Activated B cell treated with CpG ODN at 0.5 μM for 24 hours (primary cell): ENCODE measurements at places on chromosomes 16 and 17. TPM values are rescaled to one million over a fixed set of nuclear protein-coding genes. Genes with fewer than 3 reads are reported as not detected.

Gene CD300LF
- total RNA-seq = 0.12 and 0.33 TPM in 2 replicates

Gene MMP2
- not detected in 2 replicates for total RNA-seq

Gene LRRC46
- total RNA-seq = 1.5 and 1.9 TPM in 2 replicates

Gene DHRS7C
- not detected in 2 replicates for total RNA-seq

Gene CCL16
- not detected in 2 replicates for total RNA-seq

Gene CDRT15
- total RNA-seq = not detected in 2 replicates

Gene ABCA3
- total RNA-seq = 2.4 and 3.1 TPM in 2 replicates

Gene ATAD5
- 6.6 and 8.7 TPM in 2 replicates for total RNA-seq

Gene SMTNL2
- not detected in 2 replicates for total RNA-seq

- no peaks in the 10 kb centered on the region for H3K27me3 ChIP-seq
- DNase-seq = no peak
- peaks cover 2% of the 10 kb centered on the region for H3K36me3 ChIP-seq
- H3K27ac ChIP-seq = no peak overlapping the region
- H3K4me1 ChIP-seq = peaks cover 35% of the 10 kb centered on the region
These were observed 18.1 kb upstream of the RAB11FIP4 start for GRCh38 chr17:31373150-31374093.

DNA sequence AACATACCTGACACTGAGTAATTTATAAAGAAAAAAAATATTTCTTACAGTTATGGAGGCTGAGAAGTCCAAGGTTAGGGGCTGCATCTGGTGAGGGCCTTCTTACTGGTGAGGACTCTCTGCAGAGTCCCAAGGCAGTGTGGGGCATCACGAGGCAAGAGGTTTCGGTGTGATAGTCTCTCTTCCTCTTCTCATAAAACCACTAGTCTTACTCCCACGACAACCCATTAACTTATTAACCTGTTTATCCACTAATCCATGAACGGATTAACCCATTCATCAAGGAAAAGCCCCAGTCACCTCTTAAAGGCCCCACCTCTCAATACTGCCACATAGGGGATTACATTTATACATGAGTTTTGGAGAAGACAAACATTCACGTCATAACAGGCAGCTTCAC, 20.1 kb downstream of the CIITA start:
- peaks cover 94% of the 10 kb centered on the region for H3K4me1 ChIP-seq
- H3K4me3 ChIP-seq = peak overlapping the region; percentile 67
- H3K27me3 ChIP-seq = no peaks in the 10 kb centered on the region
- no peak for DNase-seq
- peaks cover 93% of the 10 kb centered on the region for H3K36me3 ChIP-seq

DNA sequence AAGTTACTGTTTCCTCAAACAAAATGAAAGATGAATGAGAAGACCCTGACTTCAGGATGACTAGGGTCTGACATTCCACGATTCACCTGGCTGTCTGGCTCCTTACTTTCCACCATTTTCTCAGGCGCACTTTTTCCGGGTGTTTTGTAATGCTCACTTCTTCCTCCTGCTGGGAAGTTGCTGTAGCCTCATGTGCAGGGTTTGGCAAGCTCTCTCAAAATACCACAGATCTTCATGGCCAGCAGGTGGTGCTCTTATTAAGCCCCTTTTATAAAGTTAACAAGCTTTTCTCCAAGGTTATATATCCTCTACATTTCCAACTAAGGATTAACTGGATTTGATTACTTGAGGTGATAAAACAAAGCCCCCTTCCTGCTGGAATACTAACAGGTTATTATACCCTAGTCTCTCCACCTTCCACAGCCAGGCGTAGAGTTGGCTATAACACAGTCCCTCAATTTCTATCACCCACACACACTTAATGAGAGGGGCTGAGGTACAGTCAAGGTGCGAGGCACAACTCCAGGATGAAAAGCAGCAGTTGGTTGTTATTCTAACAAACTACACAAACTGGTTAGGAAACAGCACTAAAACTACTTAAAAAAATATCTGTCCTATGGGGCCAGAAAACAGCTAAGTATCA, 45.4 kb downstream of the STH start:
- no peaks in the 10 kb centered on the region for H3K27me3 ChIP-seq
- DNase-seq = no peak
- H3K4me1 ChIP-seq = peaks cover 2% of the 10 kb centered on the region
- H3K36me3 ChIP-seq = peaks cover 77% of the 10 kb centered on the region
- H3K27ac ChIP-seq = no peak overlapping the region

DNA sequence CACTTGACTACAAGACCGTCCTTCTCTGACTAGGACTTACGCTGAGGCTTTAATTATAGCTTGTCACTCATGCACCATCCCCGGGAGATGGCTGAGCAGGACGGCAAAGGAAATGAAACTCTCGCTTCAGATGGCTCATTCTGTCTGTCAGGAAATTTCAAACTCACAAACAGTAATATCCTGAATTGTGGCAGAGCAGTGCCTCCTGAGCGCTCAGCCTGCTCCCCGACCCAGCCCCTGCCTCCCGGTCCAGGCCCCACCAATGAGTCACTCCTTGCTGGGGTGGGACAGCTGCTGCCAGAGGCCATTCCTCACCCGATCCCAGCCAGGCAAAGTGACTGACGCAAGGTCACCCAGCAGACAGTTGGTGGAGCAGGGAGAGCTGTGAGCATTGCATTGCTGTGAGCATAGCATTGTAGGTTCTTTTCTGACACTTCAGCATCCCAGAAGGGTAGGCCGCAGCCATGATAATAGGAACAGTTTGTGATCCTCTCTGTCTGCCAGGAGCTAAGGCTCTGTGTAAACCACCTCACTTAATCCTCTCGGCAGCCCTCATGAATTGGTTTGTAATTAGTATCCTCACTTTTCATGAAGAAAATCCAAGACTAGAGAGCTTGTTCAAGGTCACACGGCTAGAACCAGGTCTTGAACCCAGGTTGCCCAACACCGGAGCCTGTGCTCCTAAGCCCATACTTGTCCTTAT, 20.9 kb downstream of the CCDC182 start:
- no peak for DNase-seq
- no peak overlapping the region for H3K4me3 ChIP-seq
- H3K27me3 ChIP-seq = peaks cover 4% of the 10 kb centered on the region
- no peaks in the 10 kb centered on the region for H3K36me3 ChIP-seq

- H3K4me3 ChIP-seq = no peak overlapping the region
- no peak overlapping the region for H3K27ac ChIP-seq
- H3K4me1 ChIP-seq = peaks cover 5% of the 10 kb centered on the region
- peaks cover 3% of the 10 kb centered on the region for H3K36me3 ChIP-seq
- DNase-seq = no peak
These were observed 204.6 kb downstream of the STX8 start for GRCh38 chr17:9371019-9371418.

DNA sequence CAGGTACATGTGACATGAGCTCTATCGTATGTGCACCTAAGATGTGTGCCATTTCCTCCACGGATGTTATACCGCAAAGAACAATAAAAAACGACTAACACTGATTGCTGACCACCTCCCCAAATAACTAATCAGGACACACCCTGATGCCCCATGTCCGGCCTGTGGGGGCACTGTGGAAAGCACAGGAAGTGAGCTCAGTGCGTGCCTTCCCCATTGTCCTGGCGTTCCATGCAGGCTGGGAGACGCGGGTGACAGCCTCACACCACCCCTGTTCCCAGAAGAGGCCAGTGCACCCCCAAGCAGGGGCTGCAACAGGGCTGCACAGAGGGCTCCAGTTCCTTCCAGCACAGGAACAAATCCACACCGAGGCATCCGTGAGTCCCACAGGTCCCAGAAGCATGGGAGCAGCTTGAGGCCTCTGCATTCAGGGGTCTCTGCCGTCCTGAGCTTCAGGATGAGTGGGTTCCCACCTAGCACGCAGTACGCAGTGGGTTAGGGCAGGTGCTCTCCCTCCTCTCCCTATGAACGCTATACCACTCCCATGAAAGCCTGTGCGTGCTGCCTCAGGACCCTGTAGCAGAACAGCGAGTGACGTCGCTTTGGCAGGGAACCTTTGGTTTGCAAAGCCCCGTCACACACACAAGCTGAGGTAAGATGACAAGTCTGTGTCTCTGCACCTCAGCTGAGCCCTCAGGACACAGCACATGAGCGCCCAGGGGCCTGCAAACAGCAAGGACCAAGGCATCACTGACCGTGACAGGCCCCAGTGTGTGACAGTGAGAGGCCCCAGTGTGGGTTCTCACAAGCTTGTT, 117.7 kb downstream of the ZNF778 start:
- DNase-seq = no peak
- peaks cover 7% of the 10 kb centered on the region for H3K36me3 ChIP-seq
- H3K4me3 ChIP-seq = no peak overlapping the region
- H3K27me3 ChIP-seq = no peaks in the 10 kb centered on the region

GRCh38 chr17:64393000-64393402, 2.3 kb upstream of the PECAM1 start:
- peaks cover 49% of the 10 kb centered on the region for H3K4me1 ChIP-seq
- no peaks in the 10 kb centered on the region for H3K27me3 ChIP-seq
- H3K27ac ChIP-seq = peak overlapping the region; percentile 65
- no peak overlapping the region for H3K4me3 ChIP-seq

DNA sequence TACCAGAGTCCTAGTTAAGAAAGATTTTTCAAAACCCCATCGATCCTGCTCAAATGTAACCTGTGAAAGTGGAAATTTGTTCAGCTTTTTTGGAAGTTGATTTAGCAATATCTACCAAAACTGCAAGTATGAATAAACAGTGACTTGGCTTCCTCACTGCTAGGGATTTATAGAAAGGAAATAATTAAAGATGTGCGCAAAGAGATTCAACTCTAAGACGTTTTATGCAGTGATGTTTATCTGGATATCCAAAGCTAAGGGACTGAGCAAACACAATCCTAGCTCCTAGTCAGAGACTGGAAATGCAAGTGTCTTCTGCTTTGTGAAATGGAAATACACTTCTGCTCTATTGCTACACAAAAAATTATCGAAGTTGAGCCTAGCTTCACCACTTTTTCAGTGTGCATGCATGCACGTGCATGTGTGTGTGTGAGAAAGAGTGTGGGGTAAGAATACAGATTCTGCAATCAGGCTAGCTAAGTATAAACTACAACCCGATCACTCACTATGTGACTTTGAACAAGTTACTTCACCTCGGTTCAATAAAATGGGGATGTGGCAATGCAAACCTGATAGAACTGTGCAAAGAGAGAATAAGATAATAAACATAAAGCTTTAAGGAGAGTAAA, 52.1 kb upstream of the FOXF1 start:
- DNase-seq = no peak
- H3K4me1 ChIP-seq = no peaks in the 10 kb centered on the region
- H3K27me3 ChIP-seq = peaks cover 20% of the 10 kb centered on the region
- H3K36me3 ChIP-seq = no peaks in the 10 kb centered on the region

DNA sequence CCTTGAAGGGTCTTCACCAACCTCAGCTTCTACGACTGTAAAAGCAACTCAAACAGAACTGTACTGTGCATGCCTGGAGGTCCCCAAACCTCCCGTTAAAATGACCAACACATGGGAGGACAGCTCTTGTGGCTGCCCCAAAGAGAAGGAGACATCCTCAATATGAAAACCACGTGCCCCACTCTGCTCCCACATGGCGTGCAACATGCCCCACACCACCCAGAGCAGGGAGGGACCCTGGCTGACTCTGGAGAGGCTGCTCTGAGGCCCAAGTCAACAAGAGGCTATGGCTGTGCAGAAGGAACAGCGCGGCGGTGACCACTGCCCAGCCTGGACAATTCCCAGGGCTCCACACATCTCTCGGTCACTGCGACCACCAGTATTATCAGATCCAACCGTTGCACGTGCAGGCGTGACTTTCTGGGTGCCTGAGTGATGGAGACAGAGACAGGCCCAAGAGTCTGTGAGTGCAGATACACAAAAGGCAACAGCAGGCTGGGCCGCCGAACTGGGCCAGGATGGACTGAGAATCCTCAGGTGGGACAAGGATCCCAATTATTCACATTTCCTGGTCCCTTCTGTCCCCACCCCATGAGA, 1.4 kb downstream of the PLD6 start:
- H3K27me3 ChIP-seq = no peaks in the 10 kb centered on the region
- H3K36me3 ChIP-seq = peaks cover 11% of the 10 kb centered on the region
- no peak for DNase-seq
- peaks cover 23% of the 10 kb centered on the region for H3K4me1 ChIP-seq

- no peaks in the 10 kb centered on the region for H3K4me1 ChIP-seq
- H3K27me3 ChIP-seq = no peaks in the 10 kb centered on the region
- no peak for DNase-seq
- no peak overlapping the region for H3K27ac ChIP-seq
- H3K4me3 ChIP-seq = no peak overlapping the region
- H3K36me3 ChIP-seq = peaks cover 7% of the 10 kb centered on the region
These were observed 110.4 kb upstream of the PMFBP1 start for GRCh38 chr16:72282362-72282761.

- H3K4me3 ChIP-seq = no peak overlapping the region
- H3K4me1 ChIP-seq = no peaks in the 10 kb centered on the region
- H3K27ac ChIP-seq = no peak overlapping the region
- H3K27me3 ChIP-seq = no peaks in the 10 kb centered on the region
- no peaks in the 10 kb centered on the region for H3K36me3 ChIP-seq
These were observed 314.6 kb upstream of the MAF start for GRCh38 chr16:79914961-79915720.

DNA sequence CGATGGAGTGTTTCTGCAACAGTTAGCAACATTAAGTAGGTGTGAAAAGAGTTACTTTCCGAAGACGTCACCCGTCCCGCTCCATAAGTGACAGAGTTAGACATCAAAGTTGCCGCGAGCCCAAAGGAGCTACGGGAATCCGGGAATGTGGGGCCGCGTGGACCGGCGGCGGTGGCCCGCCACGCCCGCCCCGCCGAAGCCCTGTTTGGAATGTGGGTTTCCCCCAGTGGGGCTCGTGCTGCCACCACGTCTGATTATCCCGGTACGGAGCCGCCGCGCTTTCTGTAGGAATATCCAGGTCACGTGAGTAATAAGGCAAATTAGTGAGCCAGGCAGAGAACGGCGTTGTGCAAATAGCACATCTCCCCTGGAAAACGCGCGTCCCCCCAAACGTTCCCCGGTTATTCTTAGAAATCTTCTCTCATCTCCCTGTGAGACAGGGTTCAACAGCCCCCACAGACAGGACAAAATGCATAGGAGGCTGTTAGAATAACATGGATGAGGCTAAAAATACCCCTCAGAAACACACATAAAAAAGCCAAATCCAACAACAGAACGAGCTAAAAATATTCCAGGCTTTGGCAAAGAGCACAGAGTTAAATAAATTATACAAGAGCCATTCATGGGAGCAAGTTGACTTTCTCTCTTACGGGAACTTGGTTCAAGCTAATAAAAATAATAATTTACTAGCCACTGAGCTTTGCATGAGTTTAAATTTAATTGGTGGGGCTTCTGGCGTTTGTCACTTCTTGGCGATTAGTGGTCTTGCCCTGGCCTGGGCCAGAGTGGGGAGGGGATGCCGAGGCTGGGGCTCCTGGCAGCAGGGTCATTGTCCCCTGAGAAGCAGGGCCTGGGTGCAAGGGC, 8.6 kb downstream of the BAHCC1 start:
- no peak overlapping the region for H3K4me3 ChIP-seq
- peaks cover 33% of the 10 kb centered on the region for H3K27me3 ChIP-seq
- DNase-seq = no peak
